Activated effector memory CD4-positive, alpha-beta T cell treated with anti-CD3 and anti-CD28 coated beads, Interleukin-2, amount 50 U/mL, for 16 hours (primary cell): ENCODE measurements at places on chromosomes 6 and 20.
A peak's percentile ranks its signal among the peaks of the same experiment; 100 is the strongest.

DNA sequence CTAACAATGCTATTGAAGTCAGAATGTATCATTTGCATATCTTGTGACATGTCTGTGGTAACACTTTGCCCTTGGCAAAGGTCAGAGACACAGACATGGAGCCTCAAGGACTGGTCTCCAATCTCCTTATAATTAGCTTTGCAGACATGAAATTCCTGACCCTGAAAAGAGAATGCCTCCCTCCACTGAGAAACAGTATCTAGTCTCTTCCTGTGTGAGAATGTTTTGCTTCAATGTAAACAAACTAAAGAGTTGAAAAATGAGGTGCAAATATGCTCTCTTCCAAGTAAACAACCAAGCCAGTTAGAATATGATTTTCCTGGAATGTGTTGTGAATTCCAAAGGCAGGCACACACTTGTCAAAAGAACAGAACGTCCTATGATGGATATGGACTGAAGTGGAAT is 407.1 kb upstream of the MARCKS start:
- no peak for DNase-seq

GRCh38 chr20:58233393-58233792 is 4.9 kb upstream of the ANKRD60 start:
- DNase-seq: no peak

GRCh38 chr6:158627168-158627939 is 17.2 kb downstream of the DYNLT1 start:
- no peak for DNase-seq

- peak; percentile 74 for DNase-seq
These were observed 320.8 kb downstream of the SOX4 start for GRCh38 chr6:21914121-21914973.

- DNase-seq: no peak
These were observed 106.9 kb upstream of the MYL9 start for GRCh38 chr20:36434383-36434782.

- no peak for DNase-seq
These were observed 102.8 kb downstream of the PXDC1 start for GRCh38 chr6:3648724-3649123.

GRCh38 chr20:36988494-36988966 is 37.0 kb upstream of the SAMHD1 start:
- no peak for DNase-seq

- no peak for DNase-seq
These were observed 71.4 kb downstream of the SOBP start for GRCh38 chr6:107561306-107561705.

GRCh38 chr6:138533667-138534066 is 34.4 kb upstream of the NHSL1 start:
- DNase-seq: no peak

- DNase-seq: no peak
These were observed 898.9 kb upstream of the MAN1A1 start for GRCh38 chr6:120248451-120248850.

- no peak for DNase-seq
These were observed 52.3 kb downstream of the HBS1L start for GRCh38 chr6:135002229-135002844.

GRCh38 chr20:20612251-20612650 is 100.2 kb downstream of the RALGAPA2 start:
- no peak for DNase-seq

- no peak for DNase-seq
These were observed 916.2 kb downstream of the GRIK2 start for GRCh38 chr6:102309700-102310099.

DNA sequence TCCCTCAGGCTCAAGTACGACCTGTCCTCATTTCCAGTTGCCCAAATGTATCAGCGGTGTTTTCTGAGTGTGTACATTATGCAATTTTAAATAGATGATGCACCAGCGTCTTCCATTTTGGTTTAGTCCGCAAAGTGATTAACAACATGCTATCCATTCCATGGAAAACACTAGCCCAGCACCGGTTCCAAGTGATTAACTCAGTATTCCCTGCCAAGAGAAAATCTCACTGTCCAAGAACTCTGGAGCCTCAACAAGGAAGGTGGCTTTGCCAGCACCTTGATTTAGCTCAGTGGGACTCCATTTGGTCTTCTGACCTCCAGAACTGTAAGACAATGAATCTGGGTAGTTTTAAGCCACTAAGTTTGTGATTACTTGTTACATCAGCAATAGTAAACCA is 107.2 kb downstream of the FOXC1 start:
- DNase-seq: no peak

GRCh38 chr20:35908007-35908406 is 46.3 kb downstream of the SCAND1 start:
- DNase-seq: no peak

- DNase-seq: no peak
These were observed 739 bp downstream of the B3GAT2 start for GRCh38 chr6:70956191-70956450.

DNA sequence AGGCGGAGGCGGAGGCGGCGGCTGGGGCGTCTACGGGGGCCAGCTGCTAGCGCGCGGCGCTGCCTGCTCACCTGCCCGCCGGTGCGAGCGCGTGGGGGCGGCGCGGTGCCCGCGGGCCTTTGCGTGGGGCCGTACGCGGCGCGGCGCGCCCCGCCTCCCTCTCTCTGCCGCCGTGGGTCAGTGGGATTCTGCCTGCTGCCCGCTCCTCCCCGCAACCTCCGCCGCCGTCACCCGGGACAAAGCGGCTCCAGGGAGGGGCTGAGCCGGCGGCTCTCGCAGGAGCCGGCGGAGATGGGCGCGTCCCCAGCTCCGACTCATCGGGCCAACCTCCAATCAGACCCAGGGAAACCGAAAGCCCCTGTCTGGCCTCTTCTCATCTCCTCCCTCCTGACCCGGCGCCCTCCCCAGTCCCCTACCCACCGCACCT is at the start of gene RCAN2:
Gene RCAN2 (minus strand): TSS at position 249 of the 427 bp plus-strand sequence.
- DNase-seq: peak; percentile 63

DNA sequence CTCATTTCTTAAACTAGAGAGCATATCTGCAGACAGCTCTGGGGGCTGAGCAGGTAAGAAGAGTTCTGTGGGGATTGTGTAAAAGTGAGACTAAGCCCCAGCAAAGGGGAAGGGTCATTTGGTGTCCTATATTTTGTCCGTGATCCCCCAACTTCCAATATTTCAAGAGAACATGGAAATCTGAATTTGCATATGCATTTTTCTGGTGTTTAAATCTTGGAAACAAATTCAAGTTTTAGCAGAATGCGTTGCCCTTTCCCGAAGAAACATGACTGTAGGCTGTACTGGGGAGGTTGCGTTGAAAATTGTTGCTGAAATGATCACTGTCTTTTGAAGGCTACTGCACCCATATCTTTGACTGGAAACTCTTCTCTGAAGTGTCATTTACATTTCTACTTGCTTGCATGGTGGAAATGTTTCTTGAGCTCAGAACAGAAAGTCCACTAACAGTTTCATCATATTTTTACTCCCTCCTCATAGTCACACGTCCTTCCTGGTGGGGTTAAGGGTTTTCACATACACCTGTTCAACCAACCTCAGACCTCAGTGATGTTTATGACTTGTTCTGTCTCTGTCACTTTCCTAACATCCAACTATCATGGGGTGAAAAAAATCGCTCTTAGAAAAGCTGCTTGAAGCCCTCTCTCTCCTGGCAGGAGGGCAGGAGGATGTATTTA is 140.3 kb downstream of the BCAS1 start:
- DNase-seq: no peak

- no peak for DNase-seq
These were observed 34.2 kb upstream of the FRMD1 start for GRCh38 chr6:168113226-168113625.

DNA sequence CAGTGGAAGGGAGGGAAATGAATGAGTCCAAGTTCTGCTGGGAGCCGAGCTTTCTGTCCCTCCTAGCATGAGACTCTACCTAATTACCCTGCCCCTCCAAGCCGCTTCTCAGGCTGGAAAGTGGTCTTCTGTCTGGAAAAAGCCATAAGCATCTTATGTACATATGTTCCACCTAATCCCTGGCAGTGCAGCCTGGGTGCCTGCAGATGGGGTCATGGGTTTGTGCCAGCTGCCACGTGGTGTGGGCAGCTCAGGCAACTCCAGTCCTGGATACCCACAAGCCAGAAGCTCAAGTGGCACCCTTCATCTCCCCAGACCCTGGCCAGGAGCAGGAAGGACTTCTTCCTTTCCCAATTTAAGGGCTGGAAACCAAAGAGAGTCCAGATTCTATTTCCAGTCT is 253.1 kb downstream of the LY86 start:
- no peak for DNase-seq

GRCh38 chr20:52975029-52975732 is 3.0 kb downstream of the TSHZ2 start:
- peak; percentile 74 for DNase-seq

GRCh38 chr20:44079291-44079690 is 107.7 kb downstream of the JPH2 start:
- no peak for DNase-seq

- no peak for DNase-seq
These were observed 157.8 kb downstream of the SAMD5 start for GRCh38 chr6:147666255-147666654.

- DNase-seq: no peak
These were observed 209.9 kb downstream of the ALDH8A1 start for GRCh38 chr6:134740027-134740373.

DNA sequence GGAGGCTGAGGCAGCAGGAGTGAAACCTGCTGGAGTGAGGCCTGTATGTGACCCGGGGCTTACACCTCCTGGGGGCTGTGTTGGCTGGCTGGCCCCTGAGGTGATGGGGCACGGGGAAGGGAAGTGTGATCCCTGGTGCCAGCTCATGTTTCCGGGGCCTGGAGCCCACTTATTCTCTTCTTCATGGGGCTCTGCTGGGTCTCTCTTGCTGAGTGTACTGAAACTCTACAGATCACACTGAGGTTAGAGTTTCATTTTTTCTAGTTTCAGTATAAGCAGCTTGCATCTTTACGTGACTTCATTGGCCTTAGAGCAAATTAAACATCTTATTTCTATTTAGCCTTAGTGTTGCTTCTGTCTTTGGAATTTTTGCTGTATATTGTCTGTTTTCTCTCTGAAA is 96.2 kb downstream of the ANKS1A start:
- no peak for DNase-seq

DNA sequence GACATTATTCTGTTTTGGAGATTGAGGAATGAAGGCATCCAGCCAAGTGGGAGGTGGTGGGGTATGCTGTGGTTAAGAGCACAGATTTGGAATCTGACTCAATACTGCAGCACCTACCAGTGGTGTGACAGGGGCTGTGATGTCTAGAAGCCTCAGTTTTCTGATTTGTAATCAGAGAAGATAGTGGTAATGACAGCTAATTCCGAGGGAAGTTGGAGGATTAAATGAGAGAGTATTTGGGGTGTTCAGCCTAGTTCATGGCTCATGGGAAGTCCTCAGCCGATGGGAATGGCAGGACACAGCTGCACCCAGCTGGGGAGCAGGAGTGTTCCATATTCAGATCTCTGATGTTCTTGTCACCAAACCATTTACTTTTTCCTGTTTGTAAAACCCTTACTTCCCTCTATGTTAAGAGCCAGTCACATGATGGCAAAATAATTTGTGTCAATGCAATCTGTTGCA is 9.3 kb downstream of the SLC9A8 start:
- peak; percentile 19 for DNase-seq

DNA sequence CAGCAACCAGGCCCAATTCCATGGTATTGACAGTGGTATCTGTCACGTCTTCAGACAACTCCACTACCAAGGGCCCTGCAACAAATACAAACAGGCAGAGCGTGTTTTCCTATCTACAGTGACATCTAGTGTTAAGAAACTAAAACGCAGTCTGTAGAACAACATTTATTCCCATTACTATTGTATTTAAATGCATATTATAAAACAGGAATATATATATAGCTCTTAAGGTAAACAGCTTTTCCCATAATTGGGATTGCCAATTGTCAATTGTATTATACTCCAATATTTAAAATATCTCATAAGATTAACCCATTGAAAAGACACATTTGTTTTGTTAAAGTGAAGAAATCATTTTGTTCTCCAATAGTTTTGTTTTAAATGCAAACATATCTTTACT is 97.2 kb downstream of the KIF16B start:
- no peak for DNase-seq

GRCh38 chr20:17138237-17138636 is 88.6 kb upstream of the PCSK2 start:
- DNase-seq: no peak

- no peak for DNase-seq
These were observed 74.6 kb upstream of the NNAT start for GRCh38 chr20:37446286-37447032.

GRCh38 chr20:49984426-49985153 is 1.8 kb downstream of the SNAI1 start:
- DNase-seq: no peak

- no peak for DNase-seq
These were observed 76.9 kb downstream of the FIG4 start for GRCh38 chr6:109767961-109768360.

DNA sequence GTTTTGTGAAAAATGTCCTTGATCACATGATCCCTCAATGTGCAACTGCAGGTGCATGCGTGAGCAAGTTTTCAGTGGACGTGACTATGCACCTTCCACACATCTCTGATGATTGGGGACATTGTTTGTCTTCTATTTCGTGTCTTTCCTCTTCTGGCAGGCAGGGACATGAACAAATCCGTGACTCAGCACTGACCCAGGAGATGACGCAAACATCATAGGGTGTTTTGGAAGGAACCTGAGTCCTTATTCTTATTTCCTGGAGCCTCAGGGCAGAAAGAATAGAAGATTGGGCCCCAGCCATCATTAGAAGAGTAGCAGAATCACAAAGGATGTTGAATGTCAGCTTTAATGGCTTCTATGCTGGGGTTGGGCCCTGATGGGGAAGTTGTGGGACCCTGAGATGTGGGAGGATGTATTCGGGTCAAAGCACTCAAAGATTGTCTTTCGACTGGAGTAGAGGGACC is 11.9 kb upstream of the SIRPD start:
- DNase-seq: no peak

DNA sequence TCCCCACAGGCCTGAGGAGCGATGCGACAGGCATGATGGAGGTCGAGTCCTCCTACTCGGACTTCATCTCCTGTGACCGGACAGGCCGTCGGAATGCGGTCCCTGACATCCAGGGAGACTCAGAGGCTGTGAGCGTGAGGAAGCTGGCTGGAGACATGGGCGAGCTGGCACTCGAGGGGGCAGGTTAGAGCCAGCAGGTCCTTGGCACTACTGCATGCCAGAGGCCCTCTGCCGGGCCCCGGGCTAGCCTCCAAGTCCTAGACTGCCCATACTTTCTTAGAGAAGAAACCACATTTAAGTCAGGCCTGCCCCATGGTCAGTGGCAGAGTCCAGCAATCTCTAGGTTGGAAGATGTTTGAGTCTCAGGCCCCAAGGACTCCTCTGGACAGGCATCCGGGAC is 32.1 kb downstream of the PKIG start:
- DNase-seq: no peak

GRCh38 chr6:13362412-13362811 is 34.1 kb upstream of the TBC1D7 start:
- DNase-seq: no peak

GRCh38 chr6:69887026-69887425 is 20.7 kb downstream of the COL19A1 start:
- no peak for DNase-seq

- no peak for DNase-seq
These were observed 78.7 kb downstream of the NCOA7 start for GRCh38 chr6:125869427-125869826.

- DNase-seq: no peak
These were observed 206.4 kb upstream of the HDDC2 start for GRCh38 chr6:125507987-125508655.
